SJSA1 (cell line): ENCODE measurements at places on chromosomes 1 and 21. TPM values are rescaled to one million over a fixed set of nuclear protein-coding genes. Genes with fewer than 3 reads are reported as not detected.

PRAMEF17 gene
- total RNA-seq = not detected in 2 replicates

DNA sequence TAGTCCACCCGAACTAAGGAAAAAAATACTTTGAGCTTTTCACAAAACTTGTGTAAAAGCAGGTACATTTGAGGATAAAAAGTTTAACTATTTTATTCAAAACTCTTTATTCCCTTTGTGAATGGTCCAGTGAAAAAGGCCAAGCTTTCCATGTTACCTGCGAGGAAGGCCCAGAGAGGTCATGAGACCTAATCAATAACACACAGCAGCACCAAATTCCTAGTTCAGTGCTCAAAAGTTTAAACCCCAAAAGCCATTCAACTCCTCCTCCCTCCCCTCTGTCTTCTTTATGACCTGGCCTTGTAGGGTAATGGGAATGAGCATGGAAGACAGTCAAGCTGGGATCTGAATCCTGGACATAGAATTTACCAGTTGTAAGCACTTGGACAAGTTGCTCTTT lies 151.9 kb upstream of the FGGY start:
- no peak for DNase-seq
- no peaks in the 10 kb centered on the region for H3K27me3 ChIP-seq
- no peak overlapping the region for H3K27ac ChIP-seq
- peaks cover 56% of the 10 kb centered on the region for H3K4me1 ChIP-seq
- no peaks in the 10 kb centered on the region for H3K36me3 ChIP-seq
- H3K4me3 ChIP-seq = no peak overlapping the region

DNA sequence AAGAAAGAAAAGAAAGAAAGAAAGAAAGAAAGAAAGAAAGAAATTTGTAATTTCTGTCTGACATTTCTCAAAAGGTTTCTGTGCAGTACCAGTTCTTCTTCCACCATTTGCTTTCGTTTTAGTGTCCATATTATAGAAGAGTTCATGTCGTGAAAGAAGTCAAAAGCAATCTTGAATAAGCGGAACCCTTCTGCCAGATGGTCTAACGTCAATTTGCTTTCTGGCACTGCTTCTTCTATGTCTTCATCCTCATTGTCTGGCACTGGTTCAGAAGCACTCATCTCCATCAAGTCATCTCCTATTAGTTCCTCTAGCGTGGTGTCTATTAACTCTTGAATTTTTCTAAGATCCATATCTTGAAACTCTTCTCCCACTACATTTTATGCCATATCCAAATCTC lies 170.0 kb upstream of the KCTD3 start:
- H3K36me3 ChIP-seq = no peaks in the 10 kb centered on the region
- H3K27ac ChIP-seq = no peak overlapping the region
- DNase-seq = no peak
- no peak overlapping the region for H3K4me3 ChIP-seq

DNA sequence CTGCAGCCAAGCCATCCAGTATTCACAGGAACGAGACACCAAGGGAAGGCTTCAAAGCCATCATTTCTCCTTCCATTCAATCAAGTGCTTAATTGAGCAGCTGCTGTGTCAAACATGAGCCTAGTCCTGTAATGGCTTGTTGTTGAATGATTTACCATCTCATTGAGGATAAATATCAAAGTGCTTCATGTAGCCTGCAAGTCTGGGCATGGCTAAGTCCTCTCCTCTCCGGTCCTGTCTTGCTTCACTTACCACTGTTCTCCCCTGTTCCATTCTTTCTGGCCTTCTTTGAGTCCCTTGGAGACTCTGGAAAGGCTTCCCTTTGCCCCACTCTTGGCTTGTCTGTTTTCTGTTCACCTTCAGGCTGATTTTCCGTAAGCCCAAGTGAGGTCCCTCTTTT lies 279.8 kb downstream of the PBX1 start:
- no peaks in the 10 kb centered on the region for H3K27me3 ChIP-seq
- no peaks in the 10 kb centered on the region for H3K4me1 ChIP-seq
- no peak overlapping the region for H3K27ac ChIP-seq
- no peak overlapping the region for H3K4me3 ChIP-seq
- H3K36me3 ChIP-seq = no peaks in the 10 kb centered on the region
- DNase-seq = no peak

CRNN gene
- 0.16 TPM in 1 of 2 replicates, not detected in the other for total RNA-seq
